Common myeloid progenitor, CD34-positive (primary cell): ENCODE measurements at places on chromosomes 6 and 20.

DNA sequence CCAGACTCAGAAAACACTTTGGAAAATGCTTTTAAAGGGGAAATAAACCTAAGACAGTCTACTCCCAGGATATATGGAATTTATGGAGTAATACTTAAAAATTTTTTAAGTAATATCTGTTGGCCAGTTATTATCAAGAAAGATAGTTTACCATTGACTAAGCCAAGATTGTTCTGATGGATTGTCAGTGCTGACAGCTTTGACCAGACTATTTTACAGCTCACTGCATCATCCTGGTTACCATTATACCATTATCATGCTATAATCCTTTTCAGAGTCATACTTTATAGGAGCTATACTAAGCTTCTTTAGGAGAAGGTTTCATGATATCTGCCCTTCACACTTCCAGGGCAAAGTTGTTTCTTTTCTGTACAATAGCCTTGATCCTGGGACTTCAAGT, 16.5 kb downstream of the GTF2H5 start:
- DNase-seq = no peak

- DNase-seq = no peak
Observed at GRCh38 chr6:107154131-107154800, 39.0 kb upstream of the BEND3 start.

GRCh38 chr20:3141757-3142156, 17.9 kb downstream of the FASTKD5 start:
- DNase-seq = no peak

GRCh38 chr6:128240024-128240428, 280.4 kb downstream of the PTPRK start:
- peak; percentile 41 for DNase-seq

DNA sequence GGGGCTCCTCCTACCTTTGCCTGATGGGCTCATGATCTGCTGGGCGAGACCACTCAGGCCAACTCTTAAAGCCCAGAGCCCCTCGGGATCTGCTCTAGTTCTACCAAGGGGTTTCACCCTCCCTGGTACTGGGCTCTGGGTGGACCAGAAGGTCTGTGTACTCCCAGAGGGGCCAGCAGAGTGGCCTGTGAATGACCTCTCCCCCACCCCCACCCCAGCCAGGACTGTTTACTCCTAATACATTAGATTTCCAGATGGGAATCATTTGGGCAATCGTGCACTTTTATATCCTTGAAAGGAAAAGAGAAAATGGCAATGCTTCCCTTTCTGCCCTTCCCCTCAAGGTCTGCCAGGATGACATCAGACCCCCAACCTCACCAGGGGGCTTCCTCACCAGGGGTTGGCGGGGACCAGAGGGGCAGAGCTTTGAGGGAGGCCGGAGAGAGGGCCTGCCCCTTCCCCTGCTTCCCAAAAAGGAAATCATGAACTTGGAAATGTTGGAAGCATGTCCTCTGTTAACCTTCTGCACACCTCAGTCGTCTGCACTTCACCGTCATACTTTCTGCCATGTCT, 37.1 kb upstream of the PMEPA1 start:
- DNase-seq = no peak

DNA sequence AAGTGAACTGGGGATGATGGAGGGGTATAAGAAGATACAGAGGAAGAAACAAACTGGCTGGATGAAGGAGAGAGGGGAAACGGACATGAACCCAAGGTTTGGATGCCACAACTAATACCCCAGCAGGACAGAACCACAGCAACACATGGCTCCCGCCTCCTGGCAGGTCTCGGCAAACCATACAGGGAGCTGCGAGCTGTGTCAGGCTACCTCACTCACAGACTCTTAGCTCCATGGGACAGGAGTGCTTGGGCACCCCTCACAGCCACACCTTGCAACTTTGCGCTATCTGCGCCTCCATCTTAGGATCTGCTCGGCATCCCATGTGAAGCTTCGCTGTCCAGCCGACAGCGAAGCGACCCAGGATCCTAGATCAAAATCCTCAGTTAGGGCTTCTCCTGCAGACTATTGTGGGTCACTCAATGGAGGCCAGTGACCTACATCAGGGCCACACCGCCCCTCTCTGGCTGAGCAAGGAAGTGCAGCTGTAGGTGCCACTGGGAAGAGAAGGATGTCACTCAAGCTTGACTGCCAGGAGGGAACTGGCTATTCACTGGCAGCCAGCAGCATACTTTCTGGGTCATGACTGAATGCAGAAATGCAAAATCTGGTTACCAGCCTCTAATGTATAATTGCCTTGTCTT, 174.4 kb upstream of the RIN2 start:
- DNase-seq = peak; percentile 72

- DNase-seq = no peak
Observed at GRCh38 chr6:169668203-169668847, 33.5 kb downstream of the WDR27 start.

GRCh38 chr6:87944541-87944954, 103.1 kb upstream of the SPACA1 start:
- DNase-seq = no peak
